ENCODE measurements at places on chromosomes 1 and 21.

DNA sequence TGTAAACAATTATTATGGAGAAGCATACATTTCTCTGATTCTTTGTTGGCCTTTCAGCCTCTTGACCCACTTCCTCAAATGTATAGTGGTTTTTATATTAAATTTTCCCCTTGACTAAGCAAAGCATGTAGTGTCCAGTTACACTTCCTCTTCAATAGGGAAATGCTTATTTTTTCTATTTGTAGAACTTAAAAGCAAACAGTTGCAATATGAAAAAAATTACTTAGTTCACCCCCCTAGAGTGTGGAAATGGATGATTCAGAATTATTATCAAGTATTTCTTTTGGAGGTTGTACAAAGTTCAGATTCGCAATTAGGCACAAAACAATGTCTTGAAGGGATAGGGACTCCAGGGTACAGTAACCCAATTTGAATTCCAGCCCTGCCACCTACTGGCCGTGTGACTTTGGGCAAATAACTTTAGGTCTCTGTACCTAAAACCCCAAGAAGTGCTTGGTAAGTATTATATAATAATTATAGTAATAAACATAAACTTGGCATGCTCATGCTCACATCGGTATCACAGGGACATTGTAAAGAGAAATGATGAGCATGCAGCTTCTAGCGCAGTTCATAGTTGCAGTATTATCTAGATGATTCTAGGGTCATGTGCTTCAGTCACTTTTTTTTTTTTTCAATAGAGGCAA lies 28.6 kb upstream of the IFNGR2 start:
- peak; percentile 85 for DNase-seq

GRCh38 chr1:224644553-224645154 lies 28.5 kb downstream of the CNIH3 start:
- peak; percentile 65 for DNase-seq

DNA sequence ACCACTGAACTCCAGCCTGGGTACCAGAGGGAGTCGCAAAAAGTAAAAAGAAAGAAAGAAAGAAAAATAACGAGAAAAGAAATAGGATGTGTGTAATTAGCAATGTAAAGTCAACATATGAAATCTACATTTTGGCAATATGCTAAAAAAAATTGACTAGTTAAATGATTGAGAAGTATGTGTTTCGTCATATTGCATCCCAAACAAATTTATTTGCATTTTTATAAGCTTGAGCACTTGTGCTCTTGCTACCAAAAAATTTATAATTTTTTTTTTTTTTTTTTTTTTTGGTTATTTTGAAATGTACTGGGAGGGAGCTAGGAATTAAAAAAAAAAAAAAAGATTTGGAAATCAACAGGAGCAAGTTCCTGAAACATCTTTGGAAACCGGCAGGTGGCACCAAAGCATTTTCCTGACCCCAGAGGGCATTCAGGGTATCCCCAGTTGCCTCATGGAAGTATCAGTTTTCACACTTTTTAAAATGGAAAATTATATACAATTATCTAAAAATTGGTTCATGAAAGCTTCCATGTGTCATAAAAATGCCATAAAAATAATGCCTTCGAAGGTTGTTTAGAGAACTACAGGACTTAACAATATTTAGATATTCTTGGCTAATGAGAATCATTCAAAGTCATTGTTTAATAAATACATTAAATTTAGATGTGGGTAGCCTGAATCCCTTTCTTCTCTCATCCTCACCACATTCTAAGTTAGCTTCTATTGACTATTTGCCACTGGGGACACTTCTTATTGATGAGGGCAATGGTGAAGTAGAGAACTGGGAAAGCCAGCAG lies 4.8 kb upstream of the HEATR1 start:
- DNase-seq: peak; percentile 70

DNA sequence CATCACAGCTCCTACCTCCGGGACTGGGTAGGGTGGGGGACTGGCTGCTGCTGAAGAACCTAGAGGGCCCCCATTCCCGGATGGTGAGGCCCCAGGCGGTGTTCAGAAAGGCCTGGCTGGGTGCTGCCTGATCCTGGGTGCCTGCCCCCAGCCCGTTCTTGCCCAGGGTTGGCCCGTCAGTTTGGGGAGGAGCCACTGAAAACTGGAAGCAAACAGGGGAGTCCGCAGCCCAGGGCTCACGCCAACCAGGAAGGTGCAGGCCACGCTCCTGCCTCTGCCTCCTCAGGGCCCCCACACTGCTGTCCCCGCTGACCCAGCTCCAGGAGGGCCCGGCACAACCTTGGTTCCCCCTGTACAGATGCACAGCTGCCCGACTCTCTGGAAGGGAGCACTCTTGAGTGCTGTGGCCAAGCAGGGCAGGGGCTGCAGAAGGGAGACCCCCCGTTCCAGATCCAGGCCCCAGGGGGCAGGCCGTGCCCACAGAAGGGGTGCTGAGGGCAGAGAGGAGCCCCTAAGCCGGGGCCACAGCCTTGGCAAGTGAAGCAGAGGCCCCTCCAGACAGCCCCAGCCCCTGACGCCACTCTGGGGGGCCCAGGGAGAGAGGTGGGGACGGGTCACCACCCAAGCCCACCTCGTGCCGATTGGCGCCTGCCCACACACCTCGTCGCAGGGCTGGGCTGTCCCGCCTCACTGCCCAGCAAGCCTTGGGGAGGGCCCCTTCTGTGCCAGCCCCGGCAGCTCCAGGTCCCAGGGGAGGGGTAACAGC lies 5.5 kb downstream of the C1QTNF12 start:
- peak; percentile 22 for DNase-seq

DNA sequence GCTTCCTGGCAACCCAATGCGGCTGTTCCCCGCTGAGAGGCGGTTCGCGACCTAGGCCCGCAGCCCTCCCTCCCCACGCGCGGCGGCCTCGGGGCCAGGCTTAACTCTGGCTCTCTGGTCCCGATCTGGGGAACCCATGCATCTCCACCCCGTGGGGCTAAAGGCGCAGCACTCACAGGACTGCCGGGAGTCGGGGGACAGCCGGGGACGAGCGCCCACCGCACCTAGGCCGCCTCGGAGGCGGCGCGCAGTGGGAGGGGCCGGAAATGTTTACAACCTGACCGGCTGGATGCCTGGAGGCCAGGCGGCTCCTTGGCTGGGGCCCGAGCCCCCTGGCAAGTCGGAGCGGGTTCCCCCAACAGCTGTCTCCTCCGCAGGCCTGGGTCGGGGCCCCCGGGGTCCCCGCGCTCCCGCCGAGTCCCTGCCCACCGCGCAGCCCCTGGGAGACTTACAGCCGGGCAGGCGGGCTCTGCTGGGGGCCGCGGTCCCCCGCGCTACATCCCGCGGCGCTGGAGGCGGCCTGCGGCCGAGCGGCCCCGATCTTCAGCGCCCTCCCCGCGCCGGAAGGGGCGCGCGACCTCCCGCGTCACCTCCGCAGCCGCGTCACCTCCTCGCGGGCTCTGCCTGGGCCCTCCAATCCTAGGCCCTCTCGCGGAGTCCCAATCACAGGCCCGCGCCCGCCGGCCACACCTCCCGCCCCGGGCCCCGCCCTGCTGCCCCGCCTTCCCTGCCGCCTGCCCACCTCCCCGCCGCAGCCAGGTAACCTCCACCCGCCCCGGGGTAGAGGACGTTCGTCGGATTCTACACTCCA lies at the start of gene ADIPOR1:
Gene ADIPOR1, minus strand, starts transcription at position 580 of the 811 bp plus-strand sequence. CDS start 7,242 bp downstream, outside the sequence.
- DNase-seq: peak; percentile 73

DNA sequence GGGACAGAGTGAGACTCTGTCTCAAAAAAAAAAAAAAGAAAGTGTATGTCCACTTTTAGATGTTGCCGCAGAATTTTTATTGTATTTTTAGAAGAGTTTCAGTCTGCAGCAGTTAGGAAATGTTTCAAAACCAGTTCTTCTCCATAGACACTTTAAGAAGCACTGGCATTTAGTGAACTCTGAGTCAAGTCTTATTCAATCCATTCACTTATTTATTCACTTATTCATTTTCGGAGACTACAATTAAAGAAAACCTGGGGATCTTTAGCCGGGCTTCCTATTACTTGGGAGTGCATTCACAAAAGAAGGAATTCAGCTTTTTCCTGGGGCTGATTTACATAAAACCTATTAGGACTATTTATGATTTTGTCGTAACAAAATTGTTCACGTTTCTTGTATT lies 12.3 kb downstream of the RCAN3 start:
- no peak for DNase-seq

GRCh38 chr21:33980276-33980916 lies 64.8 kb upstream of the ATP5PO start:
- DNase-seq: no peak

DNA sequence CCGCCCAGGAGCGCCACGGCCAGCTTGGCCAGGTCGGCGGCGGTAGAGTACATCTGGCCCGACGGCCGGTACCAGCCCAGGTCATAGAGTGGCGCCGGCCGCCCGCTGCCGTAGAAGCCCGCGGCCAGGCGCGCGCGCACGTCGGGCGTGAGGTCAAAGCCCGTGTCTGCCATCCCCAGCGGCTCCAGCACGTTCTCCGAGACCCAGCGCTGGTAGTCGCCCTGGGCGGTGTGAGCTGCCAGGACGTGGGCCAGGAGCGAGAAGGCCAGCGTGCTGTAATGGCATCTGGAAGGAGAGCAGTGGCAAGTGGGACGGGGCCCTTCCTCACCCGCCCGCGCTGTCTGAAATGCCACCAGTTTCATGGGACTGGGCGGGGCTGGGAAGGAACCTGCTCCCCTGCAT lies 18.9 kb downstream of the LACTBL1 start:
- no peak for DNase-seq

- no peak for DNase-seq
Observed at GRCh38 chr21:45927851-45928850, 53.4 kb upstream of the COL6A1 start.

- DNase-seq: no peak
Observed at GRCh38 chr1:111631502-111631901, 11.9 kb downstream of the RAP1A start.

- no peak for DNase-seq
Observed at GRCh38 chr21:40841524-40842196, 5.3 kb downstream of the DSCAM start.

DNA sequence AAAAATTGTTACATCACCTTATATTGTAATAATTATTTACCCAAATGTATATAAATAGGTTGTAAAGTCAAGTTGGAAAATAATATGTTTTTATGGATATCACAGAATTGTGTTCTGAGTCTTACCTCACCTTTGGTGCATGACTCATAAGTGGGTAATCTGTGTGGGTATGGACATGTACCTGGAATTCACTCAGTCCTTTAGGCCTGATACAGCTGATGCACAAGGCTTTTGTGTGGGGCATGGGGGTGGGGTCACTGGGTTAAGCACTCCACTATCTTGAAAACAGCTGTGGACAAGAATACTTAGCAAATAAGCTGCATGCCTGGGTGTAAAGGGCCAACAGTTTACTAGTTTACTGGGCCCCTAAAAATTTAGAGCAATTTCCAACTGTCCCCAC lies 34.4 kb downstream of the INKA2 start:
- DNase-seq: no peak

GRCh38 chr1:162823231-162823630 lies 32.7 kb downstream of the HSD17B7 start:
- no peak for DNase-seq

GRCh38 chr1:7755448-7755847 lies 15.6 kb upstream of the VAMP3 start:
- DNase-seq: peak; percentile 7

- DNase-seq: no peak
Observed at GRCh38 chr1:246959944-246960693, 28.4 kb upstream of the AHCTF1 start.

- DNase-seq: no peak
Observed at GRCh38 chr21:38123626-38124025, 133.2 kb upstream of the KCNJ15 start.

GRCh38 chr1:197799271-197799670 lies 24.0 kb upstream of the DENND1B start:
- peak; percentile 81 for DNase-seq

Measured in fibroblast of the aortic adventitia (primary cell).